ENCODE measurements at places on chromosomes 11 and 22.

DNA sequence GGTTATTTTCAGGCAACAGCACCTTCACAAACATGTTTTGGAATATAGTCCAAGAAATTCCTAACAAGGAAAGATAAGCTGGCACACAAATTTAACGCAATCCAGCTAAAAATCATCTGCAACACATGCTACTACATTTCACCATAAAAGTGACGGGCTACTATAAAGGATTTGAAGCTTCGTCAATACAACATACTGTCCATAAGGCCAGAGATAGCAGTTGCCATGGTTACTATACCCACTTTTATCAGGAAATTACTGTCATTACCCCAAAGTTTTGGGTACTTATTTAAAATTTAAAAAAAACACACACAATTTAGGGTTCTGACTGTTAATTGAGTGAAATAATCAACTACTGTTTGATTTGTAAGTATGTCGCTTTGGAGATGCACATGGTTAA lies 6.9 kb downstream of the PHF21A start:
- DNase-seq: no peak

- no peak for DNase-seq
These were observed 95.1 kb downstream of the CELSR1 start for GRCh38 chr22:46442217-46442853.

DNA sequence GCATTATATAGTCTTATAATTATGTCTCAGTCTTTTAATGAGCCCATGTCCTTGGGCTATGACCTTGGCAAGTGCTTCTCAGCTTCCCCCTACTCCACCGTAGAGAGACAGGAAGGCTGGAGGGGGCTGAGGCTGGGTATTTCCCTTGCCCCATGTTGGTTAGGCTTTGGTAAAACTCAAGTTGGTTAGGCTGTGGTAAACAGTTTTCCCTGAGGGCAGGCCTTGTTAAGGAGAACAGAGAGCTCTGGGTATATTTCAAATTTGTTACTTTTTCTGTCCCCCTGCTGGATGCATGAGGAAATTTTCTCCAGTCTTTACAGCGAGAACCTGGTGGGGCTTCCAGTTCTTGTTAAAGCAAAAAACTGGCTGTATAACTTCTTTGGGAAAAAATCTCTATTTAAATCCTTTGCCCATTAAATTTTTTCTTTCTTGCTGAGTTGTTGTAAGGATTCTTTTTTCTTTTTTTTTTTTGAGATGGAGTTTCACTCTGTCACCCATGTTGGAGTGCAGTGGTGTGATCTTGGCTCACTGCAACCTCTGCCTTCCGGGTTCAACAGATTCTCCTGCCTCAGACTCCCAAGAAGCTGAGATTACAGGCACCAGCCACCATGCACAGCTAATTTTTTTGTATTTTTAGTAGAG lies 12.2 kb upstream of the DCHS1 start:
- no peak for DNase-seq

DNA sequence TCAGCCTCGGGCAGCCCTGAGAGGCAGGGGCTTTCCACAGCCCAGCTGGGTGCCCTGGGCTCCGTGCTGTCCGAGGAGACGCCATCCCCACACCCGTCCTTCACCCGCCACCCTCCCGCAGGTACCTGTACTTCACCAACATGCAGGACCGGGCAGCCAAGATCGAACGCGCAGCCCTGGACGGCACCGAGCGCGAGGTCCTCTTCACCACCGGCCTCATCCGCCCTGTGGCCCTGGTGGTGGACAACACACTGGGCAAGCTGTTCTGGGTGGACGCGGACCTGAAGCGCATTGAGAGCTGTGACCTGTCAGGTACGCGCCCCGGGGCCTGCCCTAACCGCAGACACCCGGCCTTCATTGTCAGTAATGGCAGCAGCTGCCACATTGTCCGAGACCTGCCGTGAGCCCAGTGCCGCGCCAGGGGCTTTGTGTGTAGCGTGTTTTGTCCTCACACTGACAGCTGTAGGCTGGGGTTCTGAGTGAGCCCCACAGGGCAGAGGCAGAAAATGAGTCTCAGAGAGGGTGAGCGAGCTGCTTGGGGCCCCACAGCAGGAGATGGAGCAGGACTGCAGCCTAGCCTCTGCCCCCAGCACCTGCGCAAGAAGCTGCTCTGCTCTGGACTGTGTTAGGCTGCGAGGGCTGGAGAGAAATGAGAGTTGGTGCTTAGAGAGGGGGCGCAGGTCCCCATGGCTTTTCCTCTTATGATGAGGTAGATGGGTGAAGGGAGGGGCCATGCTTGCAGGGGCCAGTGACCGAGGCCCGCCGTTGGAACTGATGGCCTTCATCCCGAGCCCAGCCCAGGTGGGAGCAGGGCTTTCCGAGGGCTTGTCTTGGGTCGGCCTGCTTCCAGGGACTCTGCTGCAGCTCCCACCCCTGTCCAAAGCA lies 35.3 kb upstream of the PPP6R3 start:
- DNase-seq: no peak

GRCh38 chr22:38165922-38166593 lies 15.6 kb downstream of the PLA2G6 start:
- DNase-seq: no peak

DNA sequence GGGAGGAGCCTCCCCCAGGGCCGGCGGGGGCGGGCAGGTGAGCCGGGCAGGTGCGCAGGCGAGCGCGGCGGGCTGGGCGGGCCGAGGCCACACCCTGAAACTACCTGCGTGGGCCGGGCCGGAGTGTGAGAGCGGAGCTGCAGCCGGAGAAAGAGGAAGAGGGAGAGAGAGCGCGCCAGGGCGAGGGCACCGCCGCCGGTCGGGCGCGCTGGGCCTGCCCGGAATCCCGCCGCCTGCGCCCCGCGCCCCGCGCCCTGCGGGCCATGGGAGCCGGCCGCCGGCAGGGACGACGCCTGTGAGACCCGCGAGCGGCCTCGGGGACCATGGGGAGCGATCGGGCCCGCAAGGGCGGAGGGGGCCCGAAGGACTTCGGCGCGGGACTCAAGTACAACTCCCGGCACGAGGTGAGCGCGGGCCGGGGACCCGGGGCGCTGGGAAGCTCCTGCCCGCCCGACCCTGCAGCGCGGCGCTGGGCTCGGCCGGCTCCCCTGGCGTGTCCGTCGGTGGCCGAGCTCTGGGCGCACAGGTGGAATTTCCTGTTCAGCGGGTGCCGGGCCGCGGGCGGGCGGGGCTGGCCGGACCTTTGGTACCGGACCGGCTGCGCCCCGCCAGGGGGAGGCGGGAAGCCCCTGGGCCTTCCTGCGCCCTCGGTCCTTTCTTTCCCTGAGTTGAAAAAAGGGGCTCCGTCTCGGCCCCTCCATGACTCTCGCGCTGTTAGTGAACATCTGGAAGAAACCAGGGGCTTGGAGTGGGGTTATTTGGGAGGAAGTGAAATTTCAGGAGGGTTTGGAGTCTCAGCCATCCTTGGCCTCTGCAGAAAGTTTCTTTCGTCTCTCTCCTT lies at the start of gene ST14:
TSS of gene ST14 (plus strand) at position 126 of the 841 bp plus-strand sequence. CDS start at position 324, 198 bp downstream.
- DNase-seq: no peak

DNA sequence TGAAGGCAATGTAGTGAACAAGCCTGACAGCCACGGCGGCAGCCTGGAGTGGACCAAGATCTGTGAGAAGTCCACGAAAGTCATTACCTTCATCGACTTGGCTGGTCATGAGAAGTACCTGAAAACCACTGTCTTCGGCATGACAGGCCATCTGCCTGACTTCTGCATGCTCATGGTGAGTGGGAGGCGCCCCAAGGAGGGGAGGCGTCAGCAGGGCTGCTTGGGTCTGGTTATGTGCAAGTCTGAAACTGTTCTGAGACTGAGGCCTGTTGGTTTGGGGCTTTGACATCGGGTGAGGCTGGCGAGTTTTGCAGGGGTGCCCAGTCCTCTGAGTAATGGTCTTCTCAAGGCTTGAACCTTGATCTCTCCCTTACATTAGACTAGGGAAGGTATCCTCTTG lies 11.1 kb downstream of the GTPBP1 start:
- no peak for DNase-seq

- DNase-seq: no peak
These were observed 32.6 kb downstream of the PRDM11 start for GRCh38 chr11:45178890-45179671.

DNA sequence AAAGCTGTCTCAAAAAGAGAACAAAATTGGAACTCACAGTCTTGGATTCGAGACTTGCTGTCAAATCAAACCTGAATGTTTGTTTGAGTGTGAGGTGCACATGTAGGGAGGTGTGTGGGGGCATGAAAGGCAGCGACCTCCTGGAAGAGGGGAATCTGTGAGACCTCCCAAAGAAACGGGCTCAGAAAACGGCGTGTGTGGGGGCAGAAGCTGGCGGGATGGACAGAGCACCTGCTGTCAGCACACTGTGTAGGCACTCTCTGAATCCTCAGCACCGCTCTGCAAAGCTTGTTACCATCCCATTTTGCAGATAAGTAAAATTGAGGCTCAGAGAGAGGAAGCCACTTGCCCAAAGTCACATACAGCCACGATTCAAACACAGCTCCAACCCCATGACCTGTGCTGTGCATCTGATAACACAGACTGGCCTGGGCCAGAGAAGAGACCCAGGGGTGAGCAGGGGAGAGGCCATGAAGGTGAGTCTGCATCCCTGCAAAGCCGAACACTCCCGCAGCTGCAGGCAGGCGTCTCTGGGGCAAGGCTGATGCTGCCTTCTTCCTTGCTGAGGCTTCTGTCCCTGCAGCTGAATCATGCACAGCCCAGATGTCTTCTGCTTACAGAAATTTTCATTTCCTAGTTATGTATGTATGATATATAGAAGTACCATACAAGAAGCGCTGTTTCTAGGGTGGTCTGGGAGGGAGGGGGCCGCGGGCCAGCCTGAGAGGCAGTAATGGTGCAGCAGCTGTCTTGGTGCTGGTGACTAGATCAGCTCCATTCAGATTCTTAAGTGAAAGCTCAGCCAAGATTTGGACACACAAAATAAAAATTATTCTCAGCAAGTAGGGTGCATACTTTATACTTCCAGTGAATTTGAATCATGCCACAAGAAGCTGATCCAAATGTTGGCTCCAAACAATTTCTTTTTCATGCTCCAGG lies 67.3 kb upstream of the SHISAL1 start:
- no peak for DNase-seq

DNA sequence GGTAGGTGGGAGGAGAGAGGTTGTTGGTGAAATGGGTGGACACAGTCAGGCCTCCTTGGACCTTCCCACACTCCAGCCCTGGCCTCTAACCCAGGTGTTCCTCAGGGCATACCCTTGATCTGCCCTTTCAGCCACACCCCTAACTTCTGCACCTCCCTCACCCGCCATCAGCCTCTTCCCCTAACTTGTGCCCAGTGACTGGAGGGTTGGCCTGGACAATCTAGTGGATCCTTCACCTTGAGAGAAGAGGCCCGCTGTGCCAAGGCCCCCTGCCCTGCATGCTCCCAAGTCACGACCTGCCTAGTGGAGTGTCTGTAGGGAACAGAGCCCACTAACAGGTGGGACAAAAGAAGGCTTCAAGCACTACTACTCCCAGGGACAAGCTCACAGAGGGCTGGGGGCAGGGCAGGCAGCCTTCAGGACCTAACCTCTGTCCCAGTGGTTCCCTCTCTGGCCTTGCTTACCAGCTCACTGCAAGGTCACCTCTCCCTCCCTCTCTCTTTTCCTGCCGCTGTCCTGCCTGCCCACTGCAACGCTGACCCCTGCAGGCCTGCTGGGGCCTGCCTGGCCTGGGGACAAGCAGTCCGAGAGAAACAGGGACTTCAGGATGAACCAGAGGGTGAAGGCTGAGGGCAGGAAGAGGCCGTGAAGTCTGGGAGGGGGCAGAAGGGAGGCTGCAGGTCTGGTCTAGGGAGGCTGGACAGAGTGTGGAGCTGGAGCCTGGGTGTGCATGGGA lies 3.3 kb downstream of the SYT7 start:
- DNase-seq: no peak
